NCI-H2227 treated with DMSO at 0.1 percent for 48 hours (cell line): ENCODE measurements at places on chromosomes 2 and 18.
A peak's percentile ranks its signal among the peaks of the same experiment; 100 is the strongest.

GRCh38 chr2:12678186-12678585 lies 38.5 kb upstream of the TRIB2 start:
- no peak for DNase-seq

- no peak for DNase-seq
Observed at GRCh38 chr2:95375532-95376150, 26.9 kb upstream of the FAHD2A start.

- DNase-seq: no peak
Observed at GRCh38 chr18:66951750-66952149, 347.9 kb upstream of the CDH19 start.

- DNase-seq: no peak
Observed at GRCh38 chr2:230011617-230012016, 57.1 kb downstream of the SLC16A14 start.

DNA sequence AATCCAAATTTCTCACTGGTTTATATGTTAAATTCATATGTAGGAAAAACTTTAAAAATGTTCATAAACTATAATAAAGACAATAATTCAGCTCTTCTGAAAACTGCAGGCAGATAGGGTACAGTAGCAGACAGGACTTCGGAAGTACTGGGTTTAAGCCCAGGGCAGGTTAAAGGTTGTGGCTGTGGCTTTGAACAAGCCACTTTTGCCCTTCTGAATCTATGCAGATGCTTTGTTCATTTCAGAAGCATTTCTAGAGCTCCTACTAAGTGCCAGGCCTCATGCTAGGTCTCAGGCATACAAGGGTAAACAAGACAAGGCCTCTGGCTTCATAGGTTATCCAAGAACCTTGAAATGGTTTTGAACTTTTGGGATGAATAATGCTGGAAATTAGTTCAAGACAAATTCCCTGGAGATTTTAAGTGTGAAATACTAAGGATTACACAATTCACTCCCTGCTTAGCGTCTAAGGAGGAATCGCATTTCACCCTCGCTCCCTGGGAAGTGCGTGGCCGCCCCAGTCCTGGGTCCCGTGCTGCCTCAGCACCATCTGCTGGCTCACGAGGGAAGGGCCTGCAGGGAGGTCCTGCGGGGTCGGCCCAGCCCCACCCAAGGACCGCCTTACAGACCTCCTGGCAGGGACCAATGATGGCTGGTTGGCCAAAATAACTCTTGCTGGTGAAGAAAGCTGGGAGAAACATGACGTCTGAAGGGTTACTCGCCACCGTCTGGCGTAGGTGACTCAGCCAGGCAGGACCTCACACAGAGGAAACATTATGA lies 67.7 kb upstream of the L3MBTL4 start:
- no peak for DNase-seq

GRCh38 chr2:20578895-20579825 lies 71.7 kb downstream of the HS1BP3 start:
- no peak for DNase-seq

DNA sequence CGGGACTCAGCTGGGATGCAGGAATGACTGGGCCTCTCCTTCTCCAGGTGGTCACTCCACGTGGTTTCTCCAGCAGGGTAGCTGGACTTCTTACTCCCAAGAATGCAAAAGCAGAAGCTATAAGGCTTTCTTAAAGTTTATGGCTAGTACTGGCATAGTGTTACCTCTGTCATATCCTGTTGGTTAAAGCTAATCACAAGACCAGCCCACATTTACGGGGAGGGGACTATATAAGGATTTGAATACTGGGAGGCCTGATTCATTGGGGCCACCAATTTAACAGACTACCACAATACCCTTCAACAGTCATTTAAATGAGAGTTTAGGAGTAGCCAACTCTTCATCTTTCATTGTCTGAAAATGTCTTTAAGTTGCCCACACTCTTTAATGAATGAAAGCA lies 94.4 kb upstream of the TSPYL6 start:
- no peak for DNase-seq

GRCh38 chr18:55779691-55780585 lies 191.9 kb upstream of the TCF4 start:
- peak; percentile 61 for DNase-seq

- no peak for DNase-seq
Observed at GRCh38 chr2:11375025-11375688, 30.7 kb upstream of the ROCK2 start.

- DNase-seq: no peak
Observed at GRCh38 chr18:64097497-64097896, 51.4 kb downstream of the LINC00305 start.

DNA sequence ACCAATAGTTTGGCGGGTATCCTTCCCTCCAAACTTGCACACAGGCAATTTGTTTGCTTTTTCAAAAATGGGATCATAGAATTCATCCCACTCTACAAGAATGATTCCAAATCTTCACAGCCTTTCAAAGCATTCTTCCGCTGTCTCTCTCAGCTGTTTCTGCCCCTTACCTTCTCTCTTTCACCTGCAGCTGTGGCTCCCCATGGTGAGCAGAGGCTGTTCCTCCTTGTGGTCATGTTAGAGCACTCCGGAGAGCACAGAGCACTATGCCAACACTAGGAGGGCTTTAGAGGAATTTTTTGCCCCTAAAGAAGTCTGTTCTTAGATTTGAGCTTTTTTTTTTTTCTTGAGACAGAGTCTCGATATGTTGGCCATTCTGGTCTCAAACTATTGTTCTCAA lies 30.4 kb downstream of the MTHFD2 start:
- DNase-seq: no peak

- no peak for DNase-seq
Observed at GRCh38 chr18:47755102-47755456, 175.4 kb downstream of the SMAD2 start.

DNA sequence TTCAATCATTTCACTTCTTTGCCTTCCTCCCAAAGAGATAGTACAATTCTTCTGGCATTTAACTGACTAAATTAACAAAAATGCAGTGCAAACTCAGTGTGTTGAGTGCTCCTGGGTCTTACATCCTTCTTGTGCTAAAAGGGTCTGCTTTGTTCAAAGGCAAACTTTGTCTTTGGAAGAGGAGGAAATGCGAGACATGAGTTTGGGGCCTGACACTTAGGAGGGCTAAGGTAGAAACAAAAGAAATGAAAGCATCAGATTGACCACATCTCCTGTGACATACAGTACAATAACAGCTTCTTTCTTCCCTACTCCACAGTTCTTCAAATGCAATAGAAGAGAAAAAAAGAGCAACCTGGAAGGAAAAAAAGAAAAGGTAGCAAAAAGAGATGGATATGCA lies 161.7 kb downstream of the CNTNAP5 start:
- no peak for DNase-seq

GRCh38 chr2:239732666-239733010 lies 292.5 kb downstream of the NDUFA10 start:
- no peak for DNase-seq

- no peak for DNase-seq
Observed at GRCh38 chr2:38850045-38850444, 25.7 kb downstream of the DHX57 start.

GRCh38 chr2:191151331-191151730 lies 537 bp upstream of the STAT4 start:
- DNase-seq: no peak

- no peak for DNase-seq
Observed at GRCh38 chr2:46179037-46179621, 118.1 kb upstream of the EPAS1 start.

- DNase-seq: no peak
Observed at GRCh38 chr2:216857131-216857550, 2.7 kb downstream of the TNP1 start.
